Fibroblast of the conjunctiva (primary cell): ENCODE measurements at places on chromosomes 3 and 15.

DNA sequence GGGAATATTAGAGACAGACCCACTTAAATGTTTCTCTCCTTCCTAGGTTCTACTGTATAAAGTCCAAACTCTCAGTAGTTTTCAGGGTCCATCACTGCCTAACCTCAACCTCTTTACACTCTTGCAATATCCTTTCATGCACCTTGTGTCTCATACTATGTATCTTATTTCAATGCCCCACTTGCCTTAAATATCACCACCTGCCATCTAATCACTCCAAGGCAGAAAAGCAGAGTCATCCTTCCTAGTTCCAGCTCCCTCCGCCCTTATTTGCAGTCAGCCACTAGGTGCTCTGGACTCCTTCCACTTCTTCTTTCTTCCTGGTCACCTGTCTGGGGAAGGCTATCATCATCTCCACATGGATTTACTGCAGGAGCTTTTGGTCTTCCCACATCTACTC, 322.0 kb downstream of the MFSD1 start:
- no peak for DNase-seq

- DNase-seq, result no peak
Measured at GRCh38 chr3:137987723-137988122, 22.2 kb upstream of the CLDN18 start.

GRCh38 chr15:65450556-65450955, 27.8 kb upstream of the IGDCC4 start:
- DNase-seq, result no peak

GRCh38 chr15:70151462-70151861, 53.7 kb upstream of the TLE3 start:
- no peak for DNase-seq

GRCh38 chr3:102135316-102135715, 286.0 kb downstream of the NFKBIZ start:
- no peak for DNase-seq

DNA sequence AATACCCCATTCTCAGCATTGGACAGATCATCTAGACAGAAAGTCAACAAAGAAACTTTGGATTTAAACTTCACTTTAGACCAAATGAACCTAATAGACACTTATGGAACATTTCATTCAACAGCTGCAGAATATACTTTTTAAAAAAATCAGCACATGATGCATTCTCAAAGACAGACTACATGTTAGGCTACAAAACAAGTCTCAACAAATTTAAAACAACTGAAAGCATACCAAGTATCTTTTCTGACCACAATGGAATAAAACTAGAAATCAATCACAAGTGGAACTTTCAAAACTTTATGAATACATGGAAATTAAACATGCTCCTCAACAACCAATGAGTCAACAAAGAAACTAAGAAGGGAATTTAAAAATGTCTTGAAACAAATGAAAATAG, 37.9 kb downstream of the SERP1 start:
- DNase-seq, result no peak

- no peak for DNase-seq
Measured at GRCh38 chr15:79179597-79179996, 89.0 kb upstream of the RASGRF1 start.

- no peak for DNase-seq
Measured at GRCh38 chr3:112956351-112956750, 18.6 kb downstream of the CD200R1 start.

- DNase-seq, result no peak
Measured at GRCh38 chr3:136192831-136193230, 3.3 kb downstream of the MSL2 start.

- DNase-seq, result no peak
Measured at GRCh38 chr3:39291903-39292329, 12.1 kb upstream of the CX3CR1 start.

DNA sequence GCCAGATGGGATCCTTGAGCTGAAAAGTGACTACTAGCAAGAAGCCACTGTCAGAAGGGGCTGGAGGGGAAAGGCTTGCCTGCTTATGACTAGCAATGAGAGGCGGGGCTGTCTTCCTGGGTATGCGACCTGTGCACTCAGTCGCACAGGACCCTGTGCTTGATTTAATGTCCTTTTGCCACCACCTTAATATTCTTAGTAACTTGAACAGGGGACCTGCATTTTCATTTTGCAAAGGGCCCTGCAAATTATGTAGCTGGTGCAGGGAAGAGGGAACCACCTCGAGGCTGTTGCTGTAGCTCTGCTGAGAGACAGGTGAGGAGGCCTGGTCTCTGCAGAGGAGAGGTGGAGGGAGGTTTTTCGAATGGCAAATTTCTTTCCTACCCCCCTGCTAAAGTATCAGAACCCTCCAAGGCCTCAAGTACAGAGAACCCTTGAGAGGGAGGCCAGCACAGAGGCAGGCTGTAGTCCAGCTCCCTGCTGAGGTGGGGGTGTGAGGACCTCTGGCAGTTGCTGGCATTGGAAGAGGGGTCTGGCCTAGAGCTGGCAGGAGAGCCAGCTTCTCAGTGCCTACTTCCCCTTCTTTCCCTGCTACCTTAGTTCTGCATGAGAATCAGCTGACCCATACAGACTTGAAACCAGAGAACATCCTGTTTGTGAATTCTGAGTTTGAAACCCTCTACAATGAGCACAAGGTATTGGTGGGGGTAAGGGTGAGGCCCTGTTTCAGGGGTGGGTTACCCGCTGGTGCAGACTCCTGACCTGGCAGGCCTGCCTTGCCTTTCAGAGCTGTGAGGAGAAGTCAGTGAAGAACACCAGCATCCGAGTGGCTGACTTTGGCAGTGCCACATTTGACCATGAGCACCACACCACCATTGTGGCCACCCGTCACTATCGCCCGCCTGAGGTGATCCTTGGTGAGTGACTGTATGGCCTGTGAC, 11.4 kb downstream of the CLK3 start:
- DNase-seq, result no peak

- no peak for DNase-seq
Measured at GRCh38 chr15:75151214-75152128, 50.2 kb upstream of the C15orf39 start.

- no peak for DNase-seq
Measured at GRCh38 chr3:16286161-16286560, 21.1 kb downstream of the OXNAD1 start.

GRCh38 chr3:177878957-177879356, 657.3 kb upstream of the KCNMB2 start:
- no peak for DNase-seq

DNA sequence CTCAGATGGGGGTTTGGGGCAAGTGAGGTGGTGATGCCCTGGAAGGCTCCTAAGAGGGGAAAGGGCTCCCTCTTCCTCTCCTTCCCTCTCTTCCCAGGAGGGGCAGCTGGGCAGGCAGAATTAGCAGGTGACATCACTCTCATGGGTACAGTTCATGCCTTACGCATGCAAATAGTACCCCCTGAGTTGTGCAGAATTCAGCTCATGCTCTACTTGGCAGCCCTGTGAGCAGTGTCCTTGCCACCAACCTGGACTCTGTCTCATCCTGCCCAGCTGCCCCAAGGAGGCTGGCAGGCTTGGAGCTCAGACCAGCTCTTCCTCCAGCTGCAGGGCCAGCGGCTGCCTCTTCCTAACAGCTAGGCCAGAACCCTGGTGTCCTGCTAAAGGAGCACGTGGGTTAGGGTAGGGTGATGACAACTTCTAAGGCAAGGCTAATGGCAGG, 3.3 kb downstream of the CHAC1 start:
- no peak for DNase-seq

- no peak for DNase-seq
Measured at GRCh38 chr3:121992601-121993560, 29.2 kb downstream of the ILDR1 start.

DNA sequence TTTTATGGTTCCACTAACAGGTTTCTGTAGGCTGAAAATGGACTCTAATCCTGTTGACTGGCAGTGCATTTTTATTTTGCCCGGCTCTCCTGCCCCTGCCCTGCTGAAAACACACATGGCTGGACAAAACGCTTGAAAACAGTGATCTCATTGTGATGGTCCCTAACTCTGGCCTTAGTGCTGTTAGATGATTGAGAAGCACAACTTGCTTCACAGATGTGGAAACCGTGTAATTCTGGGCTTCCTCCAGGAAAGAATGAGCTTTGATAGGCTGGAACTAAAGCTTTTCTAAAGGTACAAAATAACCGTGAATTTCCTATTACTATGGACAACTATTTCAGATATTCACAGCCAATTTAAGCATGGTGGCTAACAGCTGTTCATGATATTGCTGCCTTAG, 121.4 kb downstream of the VGLL3 start:
- DNase-seq, result no peak

DNA sequence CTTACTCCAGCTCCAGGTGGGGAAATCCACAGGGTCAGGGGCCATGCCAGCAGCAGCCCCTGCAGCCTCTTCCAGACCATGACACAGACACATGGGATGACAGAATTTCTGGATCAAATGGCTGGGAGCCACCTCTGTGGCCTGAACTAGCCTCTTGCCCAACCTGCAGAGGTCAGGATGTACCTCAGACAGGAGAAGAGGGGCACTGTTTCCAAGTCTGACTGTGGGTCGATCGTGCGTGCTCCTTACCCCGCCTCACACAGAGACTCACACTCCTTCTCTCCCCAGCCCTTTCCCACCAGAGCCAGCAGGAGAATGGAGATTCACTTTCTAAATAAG, 131.9 kb downstream of the FAM43A start:
- no peak for DNase-seq

DNA sequence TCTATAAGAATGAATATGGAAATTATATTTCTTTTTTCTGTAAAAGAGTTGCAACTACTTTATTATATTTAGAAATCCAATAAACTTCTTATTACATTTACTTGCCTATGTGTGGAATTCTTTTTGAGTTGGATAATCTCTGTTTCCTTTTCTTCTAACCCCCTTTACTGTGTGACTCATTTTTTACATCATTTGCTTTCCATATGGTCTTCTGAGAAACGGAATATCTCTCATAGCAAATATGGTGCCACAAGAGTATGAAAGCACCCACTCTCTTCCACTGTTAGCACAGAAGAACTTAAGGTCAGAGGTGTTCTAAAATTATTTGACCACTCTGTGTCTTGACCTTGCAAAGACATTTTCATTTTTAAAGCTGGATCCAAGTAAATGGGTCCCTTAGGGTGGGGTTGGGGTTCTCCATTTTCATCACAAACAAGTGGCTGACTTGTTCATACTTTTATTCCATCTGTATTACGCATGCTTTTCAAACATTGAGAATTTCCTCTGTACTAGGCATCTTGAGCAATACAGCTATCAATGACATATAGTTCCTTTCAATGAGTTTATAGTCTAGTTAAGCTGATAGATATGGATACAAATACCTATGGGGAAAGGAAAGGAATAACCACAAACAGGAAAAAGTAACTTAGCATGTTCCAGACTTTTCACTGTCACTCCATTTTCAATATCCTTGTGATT, 281.1 kb upstream of the TPRG1 start:
- DNase-seq, result peak; percentile 75

DNA sequence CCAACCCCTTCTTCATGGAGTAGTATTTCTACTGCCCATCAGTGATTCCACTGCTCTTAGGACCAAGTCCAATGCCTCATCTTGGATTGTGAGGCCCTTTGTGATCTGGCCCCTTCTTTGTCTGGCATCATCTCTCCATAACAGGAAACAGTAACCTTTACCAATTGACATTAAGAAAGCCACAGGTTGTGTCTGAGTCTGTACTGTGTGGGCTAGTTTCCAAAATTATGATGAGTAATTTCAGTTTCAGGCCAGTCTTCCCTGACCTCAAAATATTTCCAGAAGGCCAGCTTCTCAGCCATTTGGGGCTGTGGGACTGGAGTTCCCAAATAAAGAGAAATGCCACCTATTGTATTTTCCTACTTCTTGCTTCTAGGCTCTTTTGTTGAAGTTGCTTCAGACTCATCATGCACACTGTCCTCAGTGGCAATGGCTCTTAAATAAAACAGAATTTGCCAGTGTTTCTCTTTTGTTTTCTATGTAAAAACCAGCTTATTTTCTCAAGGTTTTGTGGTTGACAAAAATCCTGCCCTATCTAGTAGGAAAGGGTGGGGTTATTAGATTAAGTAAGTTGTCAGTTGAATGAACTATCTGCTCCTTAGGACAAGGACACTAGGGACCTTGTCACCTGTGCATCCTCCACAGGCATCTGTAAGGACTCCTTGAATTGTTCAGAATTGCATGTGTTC, 47.0 kb upstream of the ACKR4 start:
- no peak for DNase-seq

DNA sequence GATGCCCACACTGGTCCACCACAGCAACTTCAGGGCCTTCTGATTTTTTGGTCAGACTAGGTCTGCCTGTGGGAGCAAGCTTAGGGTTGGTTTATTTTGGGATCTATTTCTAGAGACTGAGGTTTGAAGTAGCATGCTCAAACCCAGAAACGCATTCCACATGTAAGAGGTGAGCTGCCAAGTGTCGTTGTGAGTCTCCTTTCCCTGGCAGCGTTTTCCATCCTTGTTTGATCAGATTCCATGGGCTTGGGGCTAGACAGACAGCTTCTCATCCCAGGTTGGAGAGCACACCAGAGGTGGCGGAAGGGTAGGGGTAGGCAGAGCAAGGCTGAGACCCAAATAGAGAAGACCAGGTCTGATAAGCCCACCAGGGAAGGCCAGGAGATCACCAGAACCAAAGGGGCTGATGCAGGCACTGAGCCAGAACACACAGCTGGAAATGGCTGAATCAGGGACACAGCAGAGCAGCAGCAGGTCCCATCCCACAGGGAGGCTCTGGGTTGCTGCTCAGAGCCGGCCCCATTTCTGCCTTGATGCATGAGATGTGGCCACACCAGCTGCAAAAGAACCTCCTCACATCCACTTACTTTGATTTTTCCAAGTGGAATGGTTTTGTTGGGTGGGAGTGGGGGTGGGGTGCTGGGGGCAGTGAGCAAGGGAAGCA, 186.8 kb downstream of the THSD4 start:
- no peak for DNase-seq

GRCh38 chr3:188948281-188948996, 223.3 kb upstream of the TPRG1 start:
- DNase-seq, result peak; percentile 92

DNA sequence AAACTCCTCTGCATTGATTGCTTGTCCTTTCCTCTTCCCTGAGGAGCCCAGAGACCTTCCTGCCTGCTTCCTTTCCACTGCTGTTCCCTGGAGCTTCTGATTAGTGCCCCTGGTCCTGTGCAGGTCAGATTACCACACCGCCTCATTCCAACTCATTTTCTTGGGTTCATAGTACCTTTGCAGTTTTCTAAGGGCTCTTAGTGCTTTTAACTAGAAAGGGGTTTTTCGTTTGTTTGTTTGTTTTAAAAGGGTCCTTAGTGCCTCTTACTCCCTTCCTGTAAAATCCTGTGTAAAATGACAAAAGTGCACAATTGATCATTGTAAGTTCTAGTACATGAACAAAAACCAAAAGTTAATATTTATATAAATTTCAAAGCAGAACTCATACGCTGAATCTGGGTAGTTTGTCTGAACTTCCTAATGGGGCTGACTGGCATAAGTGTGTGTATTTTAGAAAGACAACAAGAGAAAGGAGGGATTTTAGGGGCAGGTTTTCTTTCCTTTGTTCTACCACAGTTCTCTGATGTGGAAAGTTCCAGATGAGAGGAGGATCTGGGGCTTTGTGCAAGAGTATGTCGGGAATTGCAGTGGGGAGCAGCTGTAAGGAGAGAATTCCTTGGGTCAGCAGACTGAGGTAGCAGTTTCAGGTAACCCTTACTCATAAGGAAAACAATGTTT, 30.6 kb downstream of the SNRK start:
- DNase-seq, result no peak

GRCh38 chr3:152554980-152555379, 280.0 kb upstream of the P2RY1 start:
- peak; percentile 67 for DNase-seq
